ENCODE measurements at places on chromosomes 5 and 9. TPM values are rescaled to one million over a fixed set of nuclear protein-coding genes. Genes with fewer than 3 reads are reported as not detected.

PDCD1LG2 gene
- 4.0 TPM for total RNA-seq

KCNV2 gene
- not detected for total RNA-seq

SPATA31A7 gene
- total RNA-seq = not detected

PCDHA12 gene
- total RNA-seq = not detected

CLINT1 gene
- 95.5 TPM for total RNA-seq

RNF208 gene
- total RNA-seq = 0.10 TPM

ARSI gene
- total RNA-seq = 0.82 TPM

TUT7 gene
- total RNA-seq = 11.5 TPM

PCDHGA7 gene
- 0.11 TPM for total RNA-seq

CCIN gene
- 0.03 TPM for total RNA-seq

TAF1L gene
- not detected for total RNA-seq

PRDM9 gene
- total RNA-seq = not detected

MAMDC4 gene
- 7.4 TPM for total RNA-seq
